ENCODE measurements at places on chromosomes 1 and 21.

- DNase-seq: no peak
Measured at GRCh38 chr1:179586107-179586823, 5.4 kb upstream of the TDRD5 start.

GRCh38 chr1:157841708-157842107 is at the start of gene CD5L:
Gene CD5L, minus strand, starts transcription at chr1:157841808. Its CDS starts 107 bp downstream, at chr1:157841701.
- DNase-seq: no peak

DNA sequence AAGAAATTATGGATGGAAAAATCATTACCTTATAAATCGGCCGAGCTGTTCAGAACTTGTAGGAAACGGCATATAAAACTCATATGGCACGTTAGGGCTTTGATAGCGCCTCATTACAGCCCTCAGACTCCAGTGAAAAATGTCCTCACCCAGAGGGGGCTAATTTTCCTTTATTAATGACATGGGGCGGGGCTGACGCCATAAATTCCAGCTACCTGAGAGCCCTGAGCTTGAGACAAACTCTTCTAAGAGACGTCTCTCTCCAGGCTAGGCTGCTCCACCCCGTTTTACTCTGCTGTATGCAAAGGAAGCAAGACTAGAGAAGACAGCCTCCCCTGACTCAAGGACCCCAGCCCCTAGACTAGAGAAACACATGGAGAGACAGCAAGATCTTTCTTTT is 149.4 kb downstream of the TRABD2B start:
- DNase-seq: no peak

- no peak for DNase-seq
Measured at GRCh38 chr1:200793677-200794076, 55.0 kb downstream of the CAMSAP2 start.

DNA sequence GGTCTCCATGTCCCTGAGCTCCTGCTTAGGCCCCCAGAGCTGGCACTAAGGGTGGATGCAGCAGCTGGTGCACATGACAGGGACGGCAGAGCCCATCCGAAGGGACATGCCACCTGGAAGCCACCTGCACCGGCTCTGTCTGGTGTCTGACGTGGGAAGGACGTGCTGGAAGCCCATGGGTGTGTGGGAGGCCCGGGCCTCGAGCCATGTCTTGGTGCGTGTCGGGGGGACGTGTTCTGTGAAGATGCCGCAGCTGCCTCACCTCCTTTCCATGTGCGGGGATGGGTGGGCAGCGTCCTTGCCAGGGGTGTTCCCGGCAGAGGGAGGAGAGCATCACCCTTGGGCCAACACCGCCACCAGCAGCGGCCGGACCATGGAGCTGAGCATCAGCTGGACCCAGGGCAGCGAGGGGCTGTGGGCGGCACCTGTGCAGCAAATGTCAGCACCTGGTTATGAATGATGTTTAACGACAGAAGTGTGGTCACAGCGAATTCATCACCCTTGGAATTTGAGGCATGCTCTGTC is 15.5 kb upstream of the POFUT2 start:
- DNase-seq: no peak

- DNase-seq: peak; percentile 67
Measured at GRCh38 chr1:12040457-12041051, 21.3 kb downstream of the MIIP start.

DNA sequence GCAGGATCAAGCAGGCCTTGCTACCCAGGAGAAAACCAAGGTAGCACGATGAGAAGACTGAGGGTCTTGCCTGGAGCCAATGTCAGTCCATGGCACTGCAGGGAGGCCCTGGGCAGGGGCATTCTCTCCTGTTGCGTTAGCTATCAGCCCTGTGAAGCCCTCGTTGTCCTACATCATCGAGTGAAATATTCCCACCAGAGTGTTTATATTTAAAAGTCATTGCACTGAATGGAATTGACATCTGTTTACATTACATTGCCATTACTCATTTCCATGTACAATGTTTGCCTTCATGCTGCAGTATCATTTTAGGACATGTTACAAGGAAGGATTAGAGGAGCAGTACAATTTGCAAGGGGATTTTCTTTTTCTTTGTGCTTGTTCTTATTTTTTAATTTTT is 243.9 kb downstream of the KAZN start:
- no peak for DNase-seq

DNA sequence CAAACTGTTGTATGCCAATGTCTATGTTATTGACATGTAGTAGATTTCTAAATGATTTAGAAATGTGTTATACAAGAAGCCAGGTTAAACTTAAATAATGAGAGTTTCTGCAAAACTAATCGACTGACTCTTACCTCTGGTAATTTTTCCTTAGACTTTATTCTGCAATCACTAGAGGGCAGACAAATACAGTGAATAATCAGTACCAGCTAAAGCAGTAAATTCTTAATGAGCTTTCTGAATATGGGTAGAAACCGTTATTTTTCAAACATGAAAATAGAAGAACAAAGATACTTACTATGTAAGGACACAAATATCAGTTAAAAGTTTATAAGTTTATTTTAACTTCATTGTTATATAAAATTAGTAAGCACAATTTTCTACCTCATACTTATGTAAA is 97.9 kb upstream of the RGS1 start:
- peak; percentile 16 for DNase-seq

GRCh38 chr1:215845234-215845891 is 278.3 kb downstream of the KCTD3 start:
- peak; percentile 8 for DNase-seq

- DNase-seq: no peak
Measured at GRCh38 chr1:190634134-190634533, 156.5 kb upstream of the BRINP3 start.

DNA sequence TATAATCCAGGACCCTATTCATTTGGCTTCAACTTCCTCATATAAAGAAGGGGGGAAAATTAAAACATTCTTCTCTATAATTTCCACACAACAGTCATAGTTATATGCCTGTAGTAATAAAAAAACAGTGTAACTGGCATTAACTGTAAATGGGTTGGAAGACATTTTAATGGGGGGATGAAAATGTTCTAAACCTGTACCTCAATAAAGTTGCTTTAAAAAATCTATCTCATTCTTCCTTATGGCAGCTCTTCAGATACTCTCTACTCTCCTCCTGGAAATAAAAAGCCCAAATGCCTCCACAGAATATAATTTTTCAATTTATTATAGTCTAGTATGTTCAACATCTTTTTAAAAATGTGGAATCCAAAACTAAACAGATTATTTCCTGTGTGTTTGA is 2.6 kb downstream of the LRRIQ3 start:
- DNase-seq: no peak

DNA sequence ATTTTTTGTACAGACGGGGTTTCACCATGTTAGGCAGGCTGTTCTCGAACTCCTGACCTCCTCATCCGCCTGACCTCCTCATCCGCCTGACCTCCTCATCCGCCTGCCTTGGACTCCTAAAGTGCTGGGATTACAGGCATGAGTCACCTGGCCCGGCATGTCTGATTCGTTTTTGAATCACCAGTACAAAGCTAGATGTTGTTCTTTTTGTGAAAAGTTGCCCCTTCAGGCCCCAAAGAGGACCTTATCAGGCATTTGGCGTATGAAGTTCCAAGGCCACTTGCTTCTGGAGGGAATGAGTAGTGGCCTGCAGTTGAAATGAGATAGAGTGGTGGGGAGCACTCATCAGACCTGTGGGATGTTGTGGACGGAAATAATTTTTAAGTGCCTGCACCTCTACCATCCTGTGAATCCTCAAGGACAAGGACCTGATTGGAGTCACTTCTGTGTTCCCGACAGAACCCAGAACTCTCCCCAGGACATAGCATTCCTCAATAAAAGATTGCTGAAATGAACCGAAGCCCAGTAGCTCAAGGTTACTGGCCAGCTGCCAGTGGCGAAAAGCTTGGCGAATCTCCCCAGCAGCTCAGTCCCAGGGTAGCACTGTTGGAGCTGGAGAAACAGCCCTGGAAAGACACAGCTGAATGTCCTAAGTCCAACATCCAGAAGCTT is 50.1 kb downstream of the NDUFS5 start:
- DNase-seq: no peak

GRCh38 chr1:204223129-204223860 is 9.5 kb upstream of the GOLT1A start:
- no peak for DNase-seq

- DNase-seq: no peak
Measured at GRCh38 chr1:46180082-46180616, 3.9 kb upstream of the P3R3URF start.

DNA sequence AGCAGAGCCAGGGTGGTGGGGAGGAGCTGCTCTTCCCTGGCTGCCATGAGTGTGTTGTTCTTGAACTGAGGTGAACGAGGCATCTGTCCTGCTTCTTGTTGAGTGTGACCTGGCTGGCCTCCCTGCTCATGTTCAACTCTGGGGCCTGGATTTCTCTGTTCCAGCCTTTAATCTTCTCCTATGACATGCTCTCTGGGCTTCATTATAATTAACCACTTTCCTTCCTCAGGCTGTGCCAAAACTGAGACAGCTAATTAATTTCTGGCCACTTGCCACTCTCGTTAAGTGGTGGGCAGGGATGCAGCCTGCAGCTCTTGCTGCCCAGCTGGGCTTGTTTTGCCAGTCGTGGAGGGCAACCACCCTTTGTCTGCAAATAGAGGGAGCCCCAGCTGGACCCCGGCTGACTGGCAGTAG is 23.3 kb downstream of the OPRD1 start:
- no peak for DNase-seq

DNA sequence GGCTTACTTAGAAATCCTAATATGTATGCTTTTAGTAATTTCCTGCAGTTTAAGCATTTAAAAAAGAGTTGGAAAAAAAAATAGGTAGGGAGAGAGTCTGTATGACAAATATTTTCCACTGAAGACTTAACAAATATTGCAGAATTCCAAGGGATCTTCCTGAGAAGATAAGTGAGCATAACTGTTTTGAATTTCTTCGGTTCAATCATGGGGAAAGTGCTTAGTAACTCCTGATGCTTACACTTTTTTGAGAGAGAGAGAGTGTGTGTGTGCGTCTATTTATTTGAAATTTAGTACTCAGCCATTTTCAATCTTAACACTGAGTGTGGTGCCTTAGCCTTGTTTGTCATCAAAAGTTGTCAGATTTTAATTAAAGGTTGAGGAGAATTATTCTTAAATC is 18.5 kb downstream of the SON start:
- no peak for DNase-seq

- no peak for DNase-seq
Measured at GRCh38 chr1:119141020-119141424, 569 bp upstream of the WARS2 start.

GRCh38 chr1:191699343-191699742 is 458.9 kb upstream of the RGS18 start:
- no peak for DNase-seq

DNA sequence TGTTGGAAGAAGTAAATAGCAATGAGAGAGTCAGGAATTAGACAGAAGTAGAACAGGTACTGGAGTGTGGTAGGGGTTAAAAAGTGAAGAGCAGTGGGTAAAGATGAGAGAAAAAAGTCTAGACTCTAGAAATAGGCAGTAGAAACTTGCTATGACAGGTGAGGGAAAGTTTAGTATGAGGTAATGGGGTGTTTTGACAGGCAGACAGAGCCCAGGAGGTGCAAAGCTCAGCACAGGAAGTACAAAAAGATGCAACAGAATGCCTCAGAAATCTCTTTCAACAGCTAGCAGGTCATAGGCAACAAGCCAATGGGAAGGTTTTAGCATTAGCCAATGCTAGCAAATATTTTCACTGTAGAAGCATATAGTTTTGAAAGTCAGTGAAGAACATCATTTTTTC is 319.1 kb upstream of the SGIP1 start:
- DNase-seq: no peak

GRCh38 chr1:215287362-215287761 is 204.8 kb downstream of the KCNK2 start:
- DNase-seq: no peak

DNA sequence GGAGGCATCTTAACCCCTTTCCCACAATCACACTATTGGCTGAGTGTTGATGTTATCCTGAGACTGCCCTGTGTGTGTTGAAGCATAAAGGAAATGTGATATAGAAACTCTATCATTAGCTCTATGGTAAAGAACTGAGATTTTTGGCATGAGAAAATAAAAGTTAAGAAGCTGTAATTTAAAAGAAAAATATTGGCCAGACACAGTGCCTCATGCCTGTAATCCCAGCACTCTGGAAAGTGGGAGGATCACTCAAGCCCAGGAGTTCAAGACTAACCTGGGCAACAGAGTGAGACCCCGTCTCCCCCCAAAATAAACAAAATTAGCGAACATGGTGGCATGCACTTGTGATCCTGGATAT is 14.2 kb upstream of the RIPK4 start:
- DNase-seq: no peak

DNA sequence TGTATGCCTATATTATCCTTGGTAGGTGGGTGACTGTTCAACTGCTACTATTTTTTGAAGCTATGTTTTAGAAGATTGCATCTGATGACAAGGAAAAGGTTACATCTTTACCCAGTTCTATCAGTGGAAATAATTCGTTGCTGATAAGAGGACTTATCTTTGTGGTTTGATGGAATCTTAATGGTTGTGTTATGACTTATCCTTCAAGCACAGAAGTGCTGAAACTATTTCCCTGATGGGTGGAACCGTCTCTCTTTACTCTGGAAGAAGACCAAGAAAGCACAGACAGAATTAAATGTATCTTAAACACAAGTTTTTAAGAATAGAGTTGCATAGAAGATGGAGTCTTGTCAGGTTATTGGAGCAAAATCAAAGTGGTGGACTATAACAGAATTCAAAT is 437.7 kb upstream of the KAZN start:
- no peak for DNase-seq

DNA sequence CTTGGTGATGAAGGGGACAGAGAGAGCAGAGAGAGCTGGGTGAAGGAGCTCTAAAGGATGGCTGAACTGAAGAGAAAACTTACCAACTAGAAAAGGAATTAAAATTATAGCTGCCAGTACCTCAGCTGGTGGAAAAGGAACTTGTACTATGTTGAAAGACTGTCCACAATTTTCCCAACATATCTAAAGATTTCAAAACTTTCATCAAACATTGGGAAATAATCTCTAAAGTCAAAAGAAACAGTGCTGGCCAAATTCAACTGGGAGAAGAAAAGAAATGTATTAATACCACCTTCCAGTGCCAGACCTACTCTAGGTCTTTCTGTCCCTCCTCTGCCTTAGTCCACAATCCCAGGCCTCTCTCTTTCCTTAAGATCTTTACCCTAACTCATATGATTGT is 6.1 kb downstream of the SMG5 start:
- DNase-seq: peak; percentile 41

- no peak for DNase-seq
Measured at GRCh38 chr1:224499204-224499603, 64.6 kb upstream of the WDR26 start.

DNA sequence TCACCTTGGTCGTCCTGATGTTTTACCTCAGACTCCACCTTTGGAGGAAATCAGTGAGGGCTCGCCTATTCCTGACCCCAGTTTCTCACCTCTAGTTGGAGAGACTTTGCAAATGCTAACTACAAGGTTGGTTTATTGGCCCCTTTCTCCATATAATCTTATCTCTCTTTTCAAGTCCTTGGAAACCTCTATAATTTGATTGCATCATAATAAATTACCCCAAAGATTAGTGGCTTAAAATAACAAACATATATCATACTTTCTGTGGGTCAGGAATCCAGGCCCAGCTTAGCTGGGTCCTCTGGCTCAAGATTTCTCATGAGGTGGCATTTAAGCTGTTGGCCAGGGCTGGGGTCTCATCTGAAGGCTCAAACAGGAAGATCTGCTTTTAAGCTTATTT is 12.1 kb upstream of the PSMD4 start:
- DNase-seq: no peak

Data from AG09309 (cell line).